ENCODE measurements at places on chromosomes 6 and 20.

DNA sequence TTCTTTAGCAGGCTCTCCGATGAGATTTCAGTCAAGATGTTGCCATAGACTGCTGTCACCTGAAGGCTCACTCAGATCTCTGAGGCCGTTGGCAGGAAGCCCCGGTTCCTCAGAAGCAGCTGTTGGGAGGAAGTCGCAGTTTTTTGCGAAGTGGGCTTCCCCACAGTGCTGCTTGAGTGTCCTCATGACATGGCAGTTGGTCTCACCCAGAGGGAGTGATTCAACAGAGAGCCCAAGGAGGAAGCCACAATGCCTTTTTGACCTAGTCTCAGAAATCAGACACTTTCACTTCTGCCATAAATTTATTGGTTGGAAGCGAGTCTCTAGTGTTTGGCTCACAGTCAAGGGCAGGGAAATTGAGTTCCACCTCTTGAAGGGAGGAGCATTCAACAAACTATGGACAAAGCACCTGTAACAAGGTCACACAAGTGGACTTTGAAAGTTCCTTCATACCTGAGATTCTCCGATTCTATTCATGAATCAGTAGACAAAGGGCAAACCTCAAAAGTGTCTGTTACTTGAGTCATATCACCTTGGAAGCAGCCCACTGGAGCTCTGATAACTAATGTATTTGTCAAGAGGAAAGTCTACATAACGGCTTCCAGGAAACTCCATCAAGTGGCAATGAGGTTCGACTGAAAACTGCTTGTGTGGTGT is 208.3 kb downstream of the TASP1 start:
- DNase-seq, result no peak

DNA sequence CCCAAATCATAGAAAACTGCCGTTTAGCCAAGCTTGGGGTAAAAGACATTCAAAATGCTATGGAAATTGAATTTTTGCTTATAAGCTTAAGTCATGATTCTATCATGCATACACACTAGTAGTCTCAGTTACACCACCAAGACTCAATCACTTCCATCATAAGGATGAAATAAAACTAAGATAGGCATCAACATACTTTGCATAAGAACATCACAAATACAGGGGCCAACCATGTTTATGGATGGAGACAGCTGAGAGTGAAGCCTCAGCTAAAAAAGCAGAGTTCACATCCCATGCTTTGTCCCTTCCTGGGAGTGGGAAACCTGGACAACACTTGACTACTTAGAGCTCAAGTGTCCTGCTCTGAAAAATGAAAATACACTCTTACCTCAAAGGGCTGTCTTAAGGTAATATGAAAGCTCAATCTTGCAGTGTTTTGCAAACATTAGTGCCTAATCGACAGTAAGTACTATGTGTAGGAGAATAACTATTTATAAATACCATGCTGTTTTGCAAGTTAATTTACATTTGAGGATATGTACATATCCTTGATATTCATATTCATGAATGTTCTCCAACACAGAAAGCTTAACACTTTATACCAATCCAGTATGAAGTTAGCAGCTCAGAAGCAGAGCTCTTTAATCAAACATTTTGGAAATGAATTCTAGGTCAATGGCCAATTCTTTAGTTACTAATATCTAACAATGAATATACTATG is 32.0 kb upstream of the SMIM28 start:
- no peak for DNase-seq

DNA sequence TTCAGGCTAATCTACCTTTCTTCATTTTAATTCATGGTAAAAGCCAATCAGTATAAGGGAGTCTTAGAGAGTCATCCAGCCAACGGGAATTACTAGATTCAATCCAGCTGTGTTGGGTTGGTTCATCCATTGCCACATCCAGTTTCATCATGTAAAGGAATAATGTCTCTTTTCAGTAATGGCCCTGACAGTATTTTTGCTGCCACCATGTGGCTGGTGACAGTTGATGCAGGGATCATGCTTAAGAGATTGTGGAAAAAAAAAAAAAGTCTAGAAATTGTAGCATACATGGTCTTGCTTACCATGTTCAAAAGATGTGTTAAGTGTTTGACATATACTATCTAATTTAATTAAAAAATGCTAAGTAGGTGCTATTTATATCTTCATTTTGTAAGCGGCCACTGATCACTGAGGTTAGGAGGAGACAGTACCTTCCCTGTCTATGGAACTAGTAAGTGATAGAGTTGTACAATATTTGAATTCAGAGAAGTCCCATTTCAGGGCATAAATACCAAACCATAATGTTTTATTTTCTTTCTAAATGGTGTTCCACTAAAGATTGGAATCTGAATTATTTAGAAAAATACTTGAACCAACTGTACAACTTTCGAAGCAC is 135.9 kb downstream of the KHDRBS2 start:
- DNase-seq, result no peak

GRCh38 chr6:121764493-121764892 is 329.0 kb downstream of the GJA1 start:
- DNase-seq, result no peak

GRCh38 chr20:41635158-41635557 is 17.0 kb upstream of the CHD6 start:
- DNase-seq, result no peak

- no peak for DNase-seq
Measured at GRCh38 chr20:64069614-64070243, 6.7 kb downstream of the TCEA2 start.

DNA sequence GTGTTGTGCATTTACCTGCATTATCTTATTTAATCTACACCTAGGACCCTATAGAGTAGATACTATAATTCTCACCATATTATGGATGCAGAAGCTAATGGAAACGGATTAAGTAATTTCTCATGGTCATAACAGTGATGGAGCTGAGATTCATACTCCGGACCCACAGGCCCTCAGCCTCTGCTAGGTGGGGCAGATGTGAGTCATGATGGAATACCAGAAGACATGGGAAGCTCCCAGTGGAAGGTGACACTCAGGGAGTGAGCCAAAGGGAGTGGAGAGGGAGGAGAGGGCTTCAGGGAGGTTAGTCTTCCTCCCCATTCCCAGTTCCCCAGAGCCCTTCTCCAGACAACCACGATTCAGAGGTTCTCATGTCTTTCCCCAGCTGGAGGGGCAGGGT is 65.2 kb upstream of the GPR6 start:
- DNase-seq, result no peak

DNA sequence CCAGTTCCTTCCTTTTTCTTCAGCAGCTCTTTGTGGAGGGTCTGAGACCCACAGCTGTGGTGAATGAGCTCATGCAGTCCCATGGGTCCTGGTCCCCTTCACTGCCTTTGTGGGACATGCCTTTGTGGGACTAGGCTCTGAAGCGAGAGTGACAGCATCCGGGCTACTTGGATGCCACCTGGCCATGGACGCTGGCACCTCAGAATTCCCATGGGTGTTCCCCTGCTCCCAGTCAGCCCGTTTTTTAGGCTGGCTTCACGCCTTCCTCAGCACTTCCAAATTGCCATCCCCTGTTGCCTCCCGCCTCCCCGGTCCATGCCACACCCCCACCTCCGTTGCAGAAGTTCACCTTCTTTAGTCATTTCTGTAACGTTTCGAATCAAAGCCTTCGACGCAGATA is 45.1 kb downstream of the RAMACL start:
- DNase-seq, result no peak

- no peak for DNase-seq
Measured at GRCh38 chr20:38882600-38882999, 43.6 kb upstream of the FAM83D start.

DNA sequence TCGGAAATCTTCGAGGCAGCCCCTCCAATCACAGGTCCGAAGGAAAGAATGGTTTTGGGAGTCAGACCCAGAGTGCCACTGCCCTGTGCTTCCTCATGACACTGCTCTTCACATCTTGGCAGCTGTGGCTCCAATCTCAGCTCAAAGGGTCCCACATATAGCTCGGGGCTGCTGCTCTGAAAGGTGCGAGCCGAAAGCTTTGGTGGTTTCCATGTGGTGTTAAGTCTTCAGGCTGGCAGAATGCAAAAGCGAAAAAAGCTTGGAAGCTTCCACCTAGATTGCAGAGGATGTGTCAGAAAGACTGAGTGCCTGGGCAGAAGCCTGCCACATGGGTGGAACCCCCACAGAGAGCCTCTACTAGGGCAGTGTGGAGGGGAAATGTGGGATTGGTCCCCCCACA is 314.3 kb upstream of the CHD6 start:
- DNase-seq, result no peak

DNA sequence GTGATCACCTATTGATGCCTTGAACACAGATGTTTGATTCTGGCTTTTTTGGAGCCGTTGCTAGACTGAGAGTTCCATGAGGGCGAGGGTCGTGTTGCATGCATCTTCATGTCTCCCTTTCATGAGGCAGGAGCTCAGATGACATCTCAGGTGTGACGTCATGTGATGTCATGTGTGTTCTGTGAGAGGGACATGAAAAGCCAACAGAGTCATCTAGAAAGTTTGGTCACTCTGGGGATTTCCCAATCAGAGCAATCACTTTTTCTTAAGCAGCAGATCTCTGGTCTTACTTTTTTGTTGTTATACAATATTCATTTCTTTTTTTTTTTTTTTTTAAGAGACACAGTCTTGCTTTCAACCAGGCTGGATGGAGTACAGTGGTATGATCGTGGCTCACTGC is 411.8 kb downstream of the PREX1 start:
- no peak for DNase-seq

- peak; percentile 4 for DNase-seq
Measured at GRCh38 chr20:53940907-53941545, 129.4 kb downstream of the BCAS1 start.

- DNase-seq, result no peak
Measured at GRCh38 chr6:3753228-3753835, 1.8 kb upstream of the PXDC1 start.

GRCh38 chr6:163741743-163742363 is 327.3 kb downstream of the QKI start:
- DNase-seq, result no peak

- no peak for DNase-seq
Measured at GRCh38 chr20:4084096-4084495, 68.7 kb upstream of the RNF24 start.

DNA sequence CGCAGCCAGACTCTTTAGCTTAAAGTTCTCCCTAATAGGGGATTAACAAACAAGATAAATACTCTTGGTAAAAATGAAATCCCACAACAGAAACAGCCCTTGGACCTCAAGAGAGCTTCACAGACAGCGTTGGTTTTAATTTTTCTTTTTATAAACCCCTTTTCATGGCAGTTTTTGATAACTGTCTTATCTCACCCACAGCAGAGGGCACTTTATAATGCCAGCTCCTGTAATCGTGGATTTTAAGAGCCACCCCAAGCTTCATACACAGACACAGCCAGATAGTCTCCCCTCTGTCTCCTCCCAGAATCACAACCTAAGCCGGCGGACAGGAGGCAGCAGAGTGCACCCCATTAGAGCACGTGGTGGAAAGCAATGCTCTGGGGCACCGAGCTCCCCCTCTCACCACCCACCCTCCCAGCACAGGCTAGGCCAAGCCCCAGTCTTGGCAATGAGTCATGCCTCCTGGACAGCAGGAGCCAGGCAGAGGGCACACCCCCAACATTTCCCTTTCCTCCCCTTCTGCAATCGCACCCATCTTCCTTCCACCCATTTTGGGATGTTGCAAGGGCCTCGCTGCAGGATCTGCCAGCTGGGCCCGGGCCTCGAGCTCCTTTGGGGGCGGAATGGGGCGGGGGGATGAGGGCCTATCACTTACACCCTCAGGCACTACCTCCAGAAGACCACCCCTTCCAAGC is 2.4 kb downstream of the JAG1 start:
- peak; percentile 5 for DNase-seq

DNA sequence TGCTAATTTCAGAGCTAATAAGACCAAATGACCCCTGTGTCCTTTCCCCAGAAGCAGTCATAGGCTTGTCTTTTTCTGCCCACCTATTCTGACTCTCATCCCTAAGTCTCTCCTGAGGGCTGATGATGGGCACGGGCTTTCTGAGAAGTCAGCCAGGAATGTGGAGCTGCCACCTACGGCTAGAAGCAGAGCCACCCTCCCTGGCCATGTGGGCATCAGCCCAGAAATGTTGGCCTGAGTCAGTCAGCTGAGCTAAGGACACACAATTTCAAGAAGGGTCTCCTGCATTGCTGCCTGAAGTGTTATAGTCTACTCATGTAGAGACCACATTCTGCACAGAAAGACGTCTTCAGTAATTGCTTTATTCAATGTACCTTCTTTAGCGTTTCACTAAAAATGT is 17.1 kb downstream of the MYLIP start:
- no peak for DNase-seq

GRCh38 chr6:53089948-53090347 is 24.7 kb downstream of the FBXO9 start:
- no peak for DNase-seq

GRCh38 chr20:46126440-46127056 is 8.4 kb downstream of the CD40 start:
- no peak for DNase-seq

DNA sequence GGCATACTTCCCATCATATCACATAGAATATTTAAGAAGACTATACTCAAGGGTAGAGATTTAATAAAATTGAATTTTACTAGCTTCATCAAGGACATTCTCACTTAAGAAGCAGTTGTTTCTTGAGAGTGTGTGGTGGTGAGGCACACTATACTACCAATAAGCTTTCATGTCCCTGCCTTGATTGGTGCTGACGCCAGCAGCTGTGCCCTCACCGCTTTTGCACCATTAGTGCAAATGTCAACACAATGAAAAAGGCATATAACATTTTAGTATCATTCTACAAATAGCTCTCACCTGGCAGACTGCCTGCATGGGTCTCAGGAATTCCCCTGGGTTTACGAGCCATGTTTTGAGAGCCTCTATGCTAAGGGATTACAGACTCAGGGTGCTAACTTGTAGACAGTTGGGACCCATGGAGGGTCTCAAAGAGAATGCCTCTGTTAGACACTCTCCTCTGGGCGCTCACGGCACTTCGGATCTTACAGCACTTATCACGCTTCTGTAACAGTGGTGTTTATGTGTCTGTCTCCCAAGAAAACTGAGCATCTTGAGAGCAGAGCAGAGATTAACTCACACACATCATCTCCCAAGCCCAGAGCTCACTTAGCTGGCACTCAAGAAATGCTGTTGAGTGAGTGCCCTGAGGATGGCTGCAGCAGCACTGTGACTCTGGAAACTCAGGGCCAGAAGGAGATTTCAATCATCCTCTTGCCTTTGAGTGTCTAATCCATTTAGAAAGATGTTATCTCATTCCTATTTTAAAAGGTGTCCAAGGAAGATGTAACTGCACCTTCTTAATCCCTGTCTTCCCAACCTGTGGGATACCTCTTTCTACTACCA is 143.3 kb upstream of the GPR6 start:
- peak; percentile 90 for DNase-seq

DNA sequence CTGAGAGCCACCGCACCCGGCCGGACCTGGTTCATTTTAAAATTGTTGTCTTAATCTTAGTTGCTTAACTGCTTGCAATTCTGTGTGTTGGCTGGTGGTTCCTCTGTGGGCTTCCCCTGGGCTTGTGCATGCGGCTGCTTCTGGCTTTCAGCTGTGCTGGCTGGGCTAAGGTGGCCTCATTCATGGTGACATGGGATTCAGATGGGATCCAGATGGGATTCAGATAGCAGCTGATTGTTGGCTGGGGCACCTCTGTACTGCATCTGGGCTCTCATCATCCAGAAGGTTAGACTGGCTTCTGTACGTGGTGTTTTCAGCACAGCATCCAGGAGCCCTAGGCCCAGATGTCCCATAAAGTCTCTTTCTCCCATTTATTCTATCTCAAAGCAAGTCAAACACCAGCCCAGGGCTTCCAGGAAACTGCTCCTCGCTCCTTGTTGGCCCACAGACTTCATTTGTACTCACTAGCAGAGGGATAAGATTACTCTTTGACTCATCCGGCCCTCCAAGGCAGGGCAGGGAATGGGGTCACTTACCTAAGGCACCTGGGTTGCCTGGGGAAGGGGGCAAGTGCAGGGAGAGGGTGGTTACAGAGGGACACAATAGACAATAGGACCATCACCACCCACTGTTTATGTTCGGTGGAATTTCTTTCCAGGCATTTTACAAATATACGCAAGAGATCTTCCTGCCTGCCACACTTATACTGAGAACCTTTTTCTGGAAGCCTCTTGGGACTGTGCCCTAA is 10.2 kb upstream of the PEDS1 start:
- no peak for DNase-seq

Data from DMS79 (cell line).